NCI-H748 treated with DMSO at 0.1 percent for 48 hours (cell line): ENCODE measurements at places on chromosomes 16 and 17.

DNA sequence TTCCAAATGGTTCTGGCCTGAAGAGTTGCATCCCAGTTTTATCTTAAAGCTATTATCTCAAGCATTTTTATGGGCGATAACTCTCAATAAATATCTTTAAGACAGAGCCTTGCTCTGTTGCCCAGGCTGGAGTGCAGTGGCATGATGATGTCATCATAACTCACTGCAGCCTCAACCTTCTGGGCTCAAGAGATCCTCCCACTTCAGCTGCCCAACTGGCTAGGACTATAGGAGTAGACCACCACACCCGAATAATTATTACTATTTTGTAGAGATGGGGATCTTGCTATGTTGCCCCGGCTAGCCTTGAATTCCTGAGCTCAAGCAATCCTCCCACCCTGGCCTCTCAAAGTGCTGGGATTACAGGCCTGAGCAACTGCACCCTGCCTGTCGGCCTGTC, 26.1 kb upstream of the CYTH1 start:
- DNase-seq = no peak

DNA sequence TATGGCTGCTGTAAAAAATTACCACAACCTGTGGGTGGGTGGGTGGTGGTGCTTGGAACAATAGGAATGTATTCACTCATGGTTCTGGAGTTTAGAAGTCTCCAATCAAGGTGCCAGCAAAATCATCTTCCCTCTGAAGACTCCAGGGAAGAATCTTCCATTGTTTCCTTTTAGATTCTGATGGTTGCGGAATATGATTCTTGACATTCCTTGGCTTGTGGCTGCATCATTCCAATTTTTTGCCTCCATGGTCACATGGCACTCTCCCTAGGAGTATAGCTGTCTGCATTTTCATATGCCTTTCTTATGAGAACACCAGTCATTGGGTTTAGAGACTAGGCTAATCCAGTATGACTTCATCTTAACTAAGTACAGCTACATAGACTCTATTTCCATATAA, 401.0 kb downstream of the HS3ST3B1 start:
- DNase-seq = no peak

GRCh38 chr17:44384823-44385286, 4.6 kb downstream of the ITGA2B start:
- no peak for DNase-seq

GRCh38 chr16:73228649-73229048, 180.7 kb upstream of the ZFHX3 start:
- no peak for DNase-seq

DNA sequence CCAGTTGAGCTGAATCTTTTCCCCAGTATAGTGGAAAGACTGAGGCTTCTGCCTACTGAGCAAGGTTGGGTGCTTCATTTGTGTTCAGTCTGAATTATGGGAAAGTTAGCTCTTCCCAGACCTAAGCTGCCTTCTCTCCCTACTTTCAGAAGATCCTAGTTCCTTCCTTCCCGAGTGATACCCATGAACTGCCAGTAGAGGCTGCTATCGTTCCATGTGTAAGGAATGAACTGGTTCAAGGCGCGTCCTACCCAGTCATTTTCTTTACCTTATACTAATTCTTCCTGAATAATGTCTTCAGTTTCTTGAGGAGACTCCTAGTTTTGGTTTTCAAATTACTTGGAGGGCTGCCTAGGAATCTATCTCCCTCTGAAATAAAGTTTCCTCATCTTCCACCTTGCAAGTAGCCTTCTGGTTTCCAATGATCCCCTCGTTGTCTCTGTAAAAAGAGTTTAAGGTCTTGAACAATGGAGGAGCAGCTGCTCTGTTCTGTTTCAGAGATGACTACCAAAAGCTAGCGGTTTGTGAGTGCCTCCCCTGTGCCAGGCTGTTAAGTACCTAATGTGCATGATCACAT, 934 bp upstream of the AOC2 start:
- peak; percentile 67 for DNase-seq
